ENCODE measurements at places on chromosomes 3 and 15.

GRCh38 chr3:186166491-186167288, 57.8 kb upstream of the ETV5 start:
- no peak for DNase-seq

- no peak for DNase-seq
These were observed 23.9 kb upstream of the PLSCR2 start for GRCh38 chr3:146493221-146493620.

- peak; percentile 18 for DNase-seq
These were observed 14.2 kb downstream of the NR1D2 start for GRCh38 chr3:23959135-23959900.

DNA sequence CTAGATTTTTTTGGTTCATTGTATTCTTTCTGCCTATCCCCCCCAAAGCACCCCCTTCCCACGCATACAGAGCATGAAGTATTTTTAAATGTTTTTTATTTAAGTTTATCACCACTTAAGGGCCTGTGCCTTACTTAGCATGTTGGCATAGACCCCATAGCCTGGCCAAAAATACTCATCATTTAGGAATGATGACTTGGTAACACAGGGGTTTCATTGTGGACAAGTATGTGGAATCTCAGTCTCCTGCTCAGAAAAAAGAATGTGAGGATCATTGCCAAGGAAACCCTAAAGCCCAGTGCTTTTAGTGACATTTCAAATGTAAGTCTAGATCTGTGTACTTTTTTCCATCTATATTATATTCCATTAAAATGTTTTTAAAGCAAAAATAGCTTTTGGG, 146.3 kb downstream of the ALCAM start:
- no peak for DNase-seq

DNA sequence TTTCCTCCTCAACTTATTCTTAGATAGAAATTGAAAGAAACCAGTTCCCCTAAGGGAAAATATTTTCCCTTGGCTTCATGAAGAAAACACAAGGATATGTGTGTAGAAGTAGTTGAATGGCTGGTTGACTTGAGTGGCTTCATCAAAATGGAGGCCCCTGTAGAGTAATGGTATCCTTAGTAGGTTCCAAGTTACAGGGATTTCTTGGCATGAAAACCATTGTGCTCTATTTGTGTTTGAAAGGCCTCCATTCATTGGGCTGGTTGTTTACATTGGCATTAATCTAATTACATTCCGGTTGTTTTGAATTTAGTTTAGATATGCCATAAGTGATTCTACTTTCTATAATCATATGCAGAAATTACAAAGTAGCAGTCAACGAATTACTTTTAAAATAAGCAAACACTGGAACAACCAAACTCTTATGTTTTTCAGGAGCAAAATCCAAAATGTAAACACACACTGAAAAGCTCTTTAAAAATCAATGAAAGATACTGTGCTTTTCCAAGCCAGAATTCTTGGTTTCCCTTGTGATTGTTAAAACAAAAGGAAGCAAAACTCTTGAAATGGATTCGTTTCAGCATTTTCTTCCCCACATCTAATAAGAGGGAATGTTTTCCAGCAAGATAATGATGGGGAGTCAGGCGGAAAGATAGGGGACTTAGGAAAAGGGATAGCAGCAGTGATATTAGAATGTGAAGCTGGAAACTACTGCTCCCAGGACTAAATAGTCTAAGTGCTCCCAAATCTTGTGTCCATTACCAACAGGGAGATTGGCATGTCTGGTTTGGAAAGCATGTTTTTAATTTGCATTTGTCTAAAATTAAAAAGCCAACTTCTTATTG, 77.0 kb downstream of the EPHA3 start:
- DNase-seq, result no peak

DNA sequence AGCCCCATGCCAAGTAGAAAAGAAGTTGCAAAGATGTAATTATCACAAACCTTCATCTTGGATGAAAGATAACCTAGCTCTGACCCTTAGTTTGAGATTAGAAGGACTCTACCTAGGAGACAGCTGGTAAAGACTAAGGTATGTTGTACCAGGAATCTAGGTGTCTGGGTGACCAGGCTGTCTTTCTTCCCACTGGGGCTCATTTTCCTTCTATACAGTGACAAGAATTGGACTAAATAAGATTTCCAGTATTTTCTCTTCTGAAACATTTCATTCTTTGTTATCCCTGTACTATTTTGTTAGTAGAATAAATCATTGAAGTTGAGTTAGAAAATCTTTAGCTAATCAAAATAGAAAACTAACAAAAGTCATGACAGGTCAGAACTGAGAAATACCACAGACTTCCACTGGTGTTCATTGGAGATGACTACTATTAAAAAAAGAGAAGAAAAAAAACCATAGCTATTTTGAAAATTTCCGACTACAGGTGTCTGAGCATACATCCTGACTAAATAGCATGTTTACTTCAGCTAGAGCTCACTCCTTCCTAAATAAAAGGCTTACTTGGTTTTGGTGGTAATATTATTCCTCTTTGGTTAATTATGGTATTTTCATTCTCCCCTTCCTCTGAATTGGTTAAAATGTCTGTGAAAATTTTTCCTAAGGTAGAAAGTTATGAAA, 10.1 kb downstream of the TGFBR2 start:
- no peak for DNase-seq

DNA sequence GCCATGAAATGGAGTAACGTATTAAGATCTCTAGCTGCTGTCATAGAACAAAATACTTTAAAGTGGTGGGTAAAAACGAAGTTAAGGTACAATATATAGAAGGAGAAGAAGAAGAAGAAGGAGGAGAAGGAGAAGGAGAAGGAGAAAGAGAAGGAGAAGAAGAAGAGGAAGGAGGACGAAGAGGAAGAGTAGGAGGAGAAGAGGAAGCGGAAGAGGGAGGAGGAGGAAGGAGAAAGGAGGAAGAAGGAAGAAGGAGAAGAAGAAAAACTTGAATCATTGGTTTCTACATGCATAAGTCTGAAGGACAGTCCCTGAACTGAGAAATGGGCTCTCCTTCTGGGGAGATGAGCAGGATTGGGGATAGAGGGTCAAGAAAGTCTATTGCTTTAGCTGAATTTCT, 22.4 kb downstream of the WWTR1 start:
- no peak for DNase-seq

DNA sequence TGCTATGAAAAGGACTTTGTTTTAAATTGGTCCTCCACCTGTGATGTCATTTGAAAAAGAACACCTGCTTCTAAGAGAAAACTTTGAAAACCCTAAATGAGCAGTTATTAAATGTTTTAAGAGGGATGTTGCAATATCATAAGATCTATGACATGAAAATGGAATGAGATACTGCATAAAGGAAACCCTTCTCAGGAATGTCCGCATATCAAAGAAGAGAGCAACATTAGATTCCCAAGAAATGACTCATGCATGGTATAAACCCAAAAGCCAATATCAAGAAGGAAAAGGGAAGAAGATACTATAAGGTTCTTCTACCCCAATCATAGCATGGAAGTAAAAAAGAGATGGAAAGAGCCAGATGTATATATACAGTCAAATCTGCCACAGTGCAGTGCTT, 627.5 kb upstream of the LMCD1 start:
- no peak for DNase-seq

DNA sequence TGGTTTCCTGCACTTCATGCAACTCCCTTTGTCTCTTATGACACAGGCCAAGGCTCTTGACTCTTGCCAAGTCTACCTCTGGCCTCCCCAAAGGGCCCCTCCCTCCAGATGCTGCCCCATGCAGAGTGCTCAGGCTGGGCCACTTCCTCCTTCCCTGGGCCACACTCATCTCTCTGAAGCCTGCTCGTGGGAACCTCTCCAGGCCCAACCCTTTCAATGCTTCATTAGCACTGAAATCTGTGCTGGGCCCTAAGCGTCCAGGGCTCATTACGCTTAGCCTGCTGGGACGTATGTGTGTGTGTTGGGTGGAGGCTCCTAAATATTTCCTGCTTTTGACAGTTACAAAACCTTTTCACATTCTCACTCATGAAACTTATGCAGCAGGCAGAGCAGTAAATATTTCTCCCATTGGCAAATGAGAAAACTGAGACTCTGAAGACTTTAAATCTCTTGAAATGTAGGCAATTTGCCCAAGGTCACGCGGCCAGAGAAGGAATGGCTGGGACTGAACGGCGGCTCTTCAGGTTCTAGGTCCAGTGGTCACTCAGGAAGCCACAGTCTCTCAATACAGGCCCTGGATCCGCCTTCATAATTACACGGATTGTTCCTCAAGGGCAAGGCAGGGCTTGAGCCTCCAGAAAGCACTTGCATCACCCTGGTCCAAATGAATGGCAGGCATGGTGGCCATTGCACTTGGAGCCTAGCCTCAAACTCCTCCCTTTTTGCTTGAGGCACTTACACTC, 241.7 kb upstream of the HES1 start:
- no peak for DNase-seq

- DNase-seq, result no peak
These were observed 364.1 kb upstream of the CNTN4 start for GRCh38 chr3:1734494-1735122.

GRCh38 chr3:210669-211068, 14.1 kb downstream of the CHL1 start:
- DNase-seq, result no peak

DNA sequence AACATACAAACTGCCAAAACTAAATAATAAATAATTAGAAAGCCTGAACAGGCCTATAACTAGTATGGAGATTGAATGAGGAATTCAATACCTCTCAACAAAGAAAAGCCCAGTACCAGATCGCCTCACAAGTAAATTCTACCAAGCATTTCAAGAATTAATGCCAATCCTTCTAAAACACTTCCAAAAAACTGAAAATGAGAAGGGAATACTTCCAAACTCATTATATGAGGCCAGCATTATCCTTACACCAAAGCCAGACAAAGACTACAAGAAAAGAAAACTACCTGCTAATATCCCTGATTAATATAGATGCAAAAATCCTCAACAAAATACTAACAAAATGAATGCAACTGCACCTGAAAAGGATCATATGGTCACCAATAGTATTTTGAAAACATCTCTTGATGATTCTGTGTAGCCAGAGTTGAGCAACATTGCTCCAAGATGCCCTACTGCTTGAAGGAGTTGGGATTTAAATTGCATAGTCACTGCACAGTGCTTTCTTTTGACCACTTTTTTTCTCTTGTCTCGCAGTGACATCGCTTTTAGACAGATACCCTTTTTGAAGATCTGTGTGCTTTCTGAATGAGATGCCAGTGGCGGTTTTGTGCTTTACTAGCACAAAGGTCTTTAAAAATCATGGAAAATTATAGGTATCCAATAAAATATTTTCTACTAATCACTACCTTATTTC, 487.2 kb upstream of the RASGRP1 start:
- no peak for DNase-seq

- DNase-seq, result no peak
These were observed 41.7 kb upstream of the C3orf80 start for GRCh38 chr3:160183345-160184076.

DNA sequence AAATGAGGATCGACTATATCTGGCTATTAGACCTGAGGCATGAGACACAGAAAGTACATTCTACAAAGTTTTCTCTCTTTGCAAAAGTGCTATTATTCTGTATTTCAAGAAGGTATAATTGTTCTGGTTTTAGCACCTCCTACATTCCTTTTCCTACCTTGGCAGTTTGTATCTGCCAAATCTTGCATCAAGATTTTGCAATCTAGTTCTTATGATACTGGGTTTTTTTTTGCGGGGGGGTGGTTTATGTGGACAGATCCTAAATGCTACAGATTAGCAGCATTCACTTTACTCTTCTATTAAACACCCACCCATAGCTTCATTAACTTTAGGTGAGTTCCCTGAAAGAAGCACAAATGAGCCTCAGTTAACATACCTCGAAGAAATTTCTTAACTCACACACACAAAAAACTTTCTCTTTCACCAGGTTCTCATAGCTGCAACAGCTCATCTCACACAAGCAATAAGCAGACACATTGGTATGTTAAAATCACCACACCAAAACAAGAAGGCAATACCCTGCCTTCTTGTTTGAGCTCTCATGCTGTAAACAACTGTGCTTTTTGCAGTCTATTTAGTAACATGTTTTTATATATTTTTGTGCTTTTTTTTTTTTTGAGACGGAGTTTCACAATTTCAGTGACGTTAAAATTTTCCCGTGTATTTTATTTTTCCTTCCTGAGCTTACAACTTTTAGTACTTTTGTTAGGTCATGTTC, 73.0 kb upstream of the VGLL4 start:
- DNase-seq, result no peak

- DNase-seq, result peak; percentile 91
These were observed 13.0 kb downstream of the ZFAND6 start for GRCh38 chr15:80072285-80072994.

GRCh38 chr3:183909030-183909600, 24.4 kb upstream of the PARL start:
- no peak for DNase-seq

Data from HepG2 (cell line).